ENCODE measurements at places on chromosomes 11 and 22.

DNA sequence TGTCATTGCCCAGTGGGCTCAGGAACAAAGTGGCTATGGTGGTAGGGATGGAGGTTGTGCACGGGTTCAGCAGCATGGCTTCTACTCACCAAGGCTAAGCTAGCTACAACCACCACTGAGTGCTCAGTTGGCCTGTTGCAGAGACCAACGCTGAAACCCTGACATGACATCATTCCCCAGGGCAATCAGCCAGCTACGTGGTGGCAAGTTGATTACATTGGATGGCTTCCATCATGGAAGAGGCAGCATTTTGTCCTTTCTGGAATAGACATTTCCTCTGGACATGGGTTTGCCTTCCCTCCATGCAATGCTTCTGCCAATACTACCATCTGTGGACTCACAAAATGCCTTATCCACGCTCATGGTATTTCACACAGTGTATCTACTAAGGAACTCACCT lies 634.3 kb downstream of the OPCML start:
- no peak for DNase-seq

DNA sequence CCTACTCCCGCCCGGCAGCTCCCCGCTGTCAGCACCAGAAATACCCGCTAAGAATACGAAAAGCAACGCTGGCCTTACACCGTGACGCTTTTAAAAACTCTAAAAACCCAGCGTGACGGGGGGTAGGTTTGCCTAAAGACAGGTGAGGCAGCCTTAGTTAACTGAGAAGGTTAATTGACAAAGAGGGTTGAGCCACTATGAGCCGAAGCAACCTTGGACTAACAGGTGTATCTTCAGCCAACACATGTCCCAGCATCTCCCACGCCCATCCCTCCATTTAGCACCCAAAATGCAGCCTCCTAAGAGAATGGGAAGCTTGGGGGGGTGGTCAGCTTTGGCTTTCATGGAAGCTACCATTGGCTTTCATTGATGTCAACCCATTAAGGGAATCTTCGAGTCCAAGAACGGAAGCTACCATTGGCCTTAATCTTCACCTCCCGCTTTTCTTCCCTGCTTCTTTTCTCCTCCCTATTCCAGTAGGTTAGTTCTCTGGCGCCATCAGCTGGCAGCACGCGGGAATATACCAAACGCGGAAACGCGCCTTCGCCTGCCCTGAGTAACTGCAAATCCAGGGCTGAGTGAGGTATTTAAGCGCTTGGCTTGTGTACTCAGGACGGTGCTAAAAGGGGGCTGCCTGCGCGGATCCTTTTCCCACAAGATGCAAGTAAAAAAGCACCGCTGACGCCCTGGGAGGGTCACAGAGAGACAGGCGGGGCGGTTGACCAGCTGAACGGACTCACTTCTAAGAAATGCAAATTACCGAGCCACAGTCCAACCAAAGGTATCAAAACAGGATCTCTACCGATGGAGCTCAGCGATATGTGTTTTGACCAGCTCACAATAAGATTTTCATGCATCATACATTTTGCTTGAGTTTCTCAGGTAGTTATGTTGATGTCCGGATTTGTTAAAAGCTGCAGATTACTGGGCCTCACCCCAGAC lies 38.5 kb upstream of the GLYATL1 start:
- peak; percentile 52 for DNase-seq

DNA sequence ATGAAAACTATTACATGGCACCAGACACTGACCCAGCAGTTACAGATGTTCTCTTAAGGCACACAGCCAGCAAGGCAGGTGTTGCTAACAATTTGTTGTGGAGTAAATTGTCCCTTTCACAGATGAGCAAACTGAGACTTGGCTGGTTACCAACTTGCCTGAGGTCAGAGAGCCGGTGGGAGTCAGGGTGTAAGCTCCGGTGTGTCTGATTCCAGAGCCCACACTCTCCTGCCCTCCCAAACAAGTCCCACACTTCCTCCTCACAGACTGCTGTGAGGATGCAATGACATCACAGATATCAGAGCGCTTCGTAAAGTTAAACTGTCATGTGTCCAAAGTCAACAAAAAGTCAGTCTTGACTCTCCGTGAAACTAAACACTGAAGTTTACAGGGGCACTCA lies 12.5 kb downstream of the GDPD5 start:
- DNase-seq = no peak

GRCh38 chr11:64084951-64085710 lies 49.4 kb downstream of the FLRT1 start:
- DNase-seq = no peak

- no peak for DNase-seq
These were observed 112.6 kb downstream of the C11orf91 start for GRCh38 chr11:33588056-33588455.

- no peak for DNase-seq
These were observed 64.4 kb downstream of the MYH9 start for GRCh38 chr22:36323182-36323854.

DNA sequence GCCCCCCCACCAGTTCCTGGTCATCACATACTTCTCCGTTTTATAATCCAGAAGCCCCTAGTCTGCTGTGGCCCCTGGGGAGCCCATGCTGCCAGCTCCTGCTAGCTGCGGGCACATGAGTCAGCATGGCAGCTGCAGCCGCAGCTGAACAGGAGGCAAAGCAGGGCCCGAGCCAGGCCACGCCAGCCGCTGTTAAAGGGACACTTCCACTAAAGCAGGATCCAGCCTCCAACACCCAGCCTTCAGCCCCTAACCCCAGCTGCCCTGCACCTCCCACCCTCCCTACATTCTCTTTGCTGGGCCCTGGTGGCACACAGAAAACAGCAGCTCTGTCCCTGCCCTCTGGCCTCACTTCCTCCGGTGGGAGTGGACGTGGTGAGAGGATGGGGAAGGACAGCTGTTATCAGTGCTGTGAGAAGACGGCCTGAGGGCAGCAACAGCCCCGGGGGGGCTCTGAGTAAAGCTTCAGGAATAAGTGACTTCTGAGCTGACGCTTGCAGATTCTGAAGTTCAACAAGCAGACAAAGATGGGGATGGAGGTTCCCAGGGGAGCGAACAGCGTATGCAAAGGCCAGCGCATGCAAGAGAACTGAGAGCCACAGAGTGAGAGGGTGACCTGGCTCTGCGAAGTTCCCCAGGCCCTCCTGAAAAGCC lies 688 bp upstream of the LRRC74B start:
- DNase-seq = no peak

- DNase-seq = no peak
These were observed 56.6 kb downstream of the FAM83F start for GRCh38 chr22:40051322-40051721.

DNA sequence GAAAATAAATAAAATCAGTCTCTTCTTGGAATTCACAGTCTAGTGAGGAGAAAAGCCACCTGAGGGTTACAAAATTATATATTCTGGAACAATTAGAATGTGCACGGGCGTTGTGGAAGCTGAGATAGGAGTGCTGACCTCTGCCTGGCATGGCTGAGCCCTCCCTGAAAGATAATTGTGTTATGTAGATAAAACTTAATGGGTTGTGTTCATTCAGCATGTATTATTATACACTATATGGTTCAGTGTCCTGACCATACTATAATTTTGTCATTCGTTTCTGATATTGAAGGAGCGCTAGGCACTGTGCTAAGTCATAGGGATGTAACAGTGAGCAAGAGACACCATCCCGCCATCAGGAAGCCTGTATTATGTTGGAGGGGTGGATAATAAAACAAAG lies 3.7 kb downstream of the ACAT1 start:
- DNase-seq = no peak

- no peak for DNase-seq
These were observed 107.8 kb downstream of the CD44 start for GRCh38 chr11:35246745-35247144.

DNA sequence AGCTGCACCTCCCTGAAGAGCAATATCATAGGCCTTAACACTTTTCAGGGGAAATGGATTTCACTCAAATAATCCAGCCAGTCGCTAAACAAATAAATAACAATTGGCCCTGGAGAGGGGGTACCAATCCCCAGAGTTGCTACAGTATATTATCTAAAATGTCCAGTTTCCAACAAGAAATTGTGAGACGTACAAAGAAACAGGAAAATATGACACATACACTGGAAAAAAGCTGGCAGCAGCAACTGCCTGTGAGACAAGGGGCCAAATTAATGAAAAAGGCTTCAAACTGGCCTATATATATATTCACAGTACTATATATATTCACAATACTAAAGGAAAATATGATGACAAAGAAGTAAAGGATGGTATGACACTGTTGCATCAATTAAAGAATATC lies 4.0 kb downstream of the NF2 start:
- no peak for DNase-seq

DNA sequence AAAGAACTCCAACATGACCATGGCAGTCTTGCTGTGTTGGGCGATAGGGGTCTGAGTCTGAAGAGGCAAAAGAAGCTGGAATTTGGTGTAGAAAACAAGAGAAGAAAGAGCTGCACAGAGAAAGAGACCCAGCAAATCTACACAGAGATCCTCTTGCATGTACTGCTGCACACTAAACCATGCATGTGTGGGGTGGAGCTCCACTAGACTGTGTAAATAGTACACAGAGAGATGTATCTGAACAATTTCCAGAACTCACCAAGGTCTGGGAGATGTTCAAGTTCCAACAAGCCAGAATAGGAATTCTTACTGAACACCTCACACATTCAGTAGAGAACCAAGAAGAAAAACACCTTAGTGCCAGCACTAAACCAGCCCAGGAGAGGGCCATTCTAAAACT lies 42.3 kb downstream of the CSF2RB start:
- DNase-seq = no peak

DNA sequence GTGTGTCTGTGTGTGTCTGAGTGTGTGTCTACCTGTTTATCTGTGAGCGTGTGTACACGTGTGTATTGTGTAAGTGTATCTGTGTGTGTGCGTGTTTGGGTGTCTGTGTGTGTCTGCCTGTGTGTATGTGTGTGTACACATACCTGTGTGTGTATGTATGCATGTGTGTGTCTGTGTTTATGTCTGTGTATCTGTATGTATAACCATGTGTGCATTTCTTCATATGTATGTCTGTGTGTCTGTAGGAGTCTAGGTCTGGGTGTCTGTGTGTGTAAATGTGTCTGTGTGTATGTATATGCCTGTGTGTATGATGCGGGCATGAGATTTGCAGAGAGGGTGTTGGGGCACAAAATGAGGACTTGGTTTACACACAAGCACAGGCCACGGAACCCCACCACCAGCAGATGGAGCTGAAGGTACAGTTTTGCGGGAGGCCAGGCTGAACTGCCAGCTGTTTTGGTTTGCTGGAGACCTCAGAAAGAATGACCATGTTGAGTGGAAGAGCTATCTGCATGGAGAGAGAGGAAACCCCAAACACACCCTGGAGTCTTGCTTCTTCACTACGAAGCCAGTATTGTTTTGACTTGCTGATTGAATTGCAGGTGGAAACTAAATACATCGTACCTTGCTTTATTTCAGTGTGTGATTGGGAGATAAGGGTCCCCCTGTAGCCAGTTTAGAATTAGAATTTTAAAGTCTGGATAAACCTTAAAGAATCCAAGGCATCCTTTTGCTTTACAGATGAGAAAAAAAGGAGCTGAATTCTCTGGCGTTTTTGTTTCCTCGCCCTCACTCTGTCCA lies 497.2 kb downstream of the NTM start:
- peak; percentile 2 for DNase-seq

GRCh38 chr22:50246242-50247175 lies 1.7 kb upstream of the TUBGCP6 start:
- DNase-seq = no peak

GRCh38 chr11:57410287-57410686 lies 16.6 kb downstream of the SLC43A3 start:
- no peak for DNase-seq

DNA sequence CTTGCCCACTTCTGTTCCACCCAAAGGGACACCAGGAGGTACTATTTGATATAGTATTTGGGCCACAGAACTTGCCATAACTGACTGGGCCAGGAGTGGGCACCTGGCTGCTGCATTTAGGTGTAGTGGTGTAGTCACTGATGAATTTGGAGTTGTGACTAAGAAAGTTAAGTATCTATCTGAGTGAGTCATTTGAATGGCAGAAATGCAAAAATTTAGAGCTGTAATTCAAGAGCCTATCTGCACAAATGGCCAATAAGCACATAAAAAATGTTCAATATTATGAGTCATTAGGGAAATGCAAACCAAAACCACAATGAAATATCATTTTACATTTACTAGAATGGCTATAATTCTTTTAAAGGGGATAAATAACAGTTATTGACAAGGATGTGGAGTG lies 14.7 kb downstream of the GLYATL2 start:
- DNase-seq = no peak

- no peak for DNase-seq
These were observed 97.6 kb upstream of the BID start for GRCh38 chr22:17871726-17872458.

DNA sequence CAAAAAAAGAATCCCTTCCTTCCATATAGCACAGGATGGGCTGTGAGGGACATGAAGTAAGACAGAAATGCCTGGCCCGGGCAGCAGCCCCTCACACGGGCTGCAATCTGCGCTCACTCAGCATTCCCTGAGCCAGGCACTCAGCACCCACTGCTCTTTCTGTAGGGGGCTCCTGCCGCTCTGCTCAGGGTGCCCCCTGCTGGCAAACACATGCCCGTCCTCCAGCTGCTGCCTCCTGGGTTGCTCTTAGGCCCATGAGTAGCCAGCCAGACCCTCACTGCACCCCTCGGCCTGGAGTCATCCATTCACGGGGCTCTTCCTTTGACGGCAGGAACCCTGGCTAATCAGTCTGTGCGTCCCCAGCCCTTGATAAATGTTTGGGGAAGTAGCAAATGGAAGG lies 6.9 kb downstream of the MCAT start:
- DNase-seq = peak; percentile 18

DNA sequence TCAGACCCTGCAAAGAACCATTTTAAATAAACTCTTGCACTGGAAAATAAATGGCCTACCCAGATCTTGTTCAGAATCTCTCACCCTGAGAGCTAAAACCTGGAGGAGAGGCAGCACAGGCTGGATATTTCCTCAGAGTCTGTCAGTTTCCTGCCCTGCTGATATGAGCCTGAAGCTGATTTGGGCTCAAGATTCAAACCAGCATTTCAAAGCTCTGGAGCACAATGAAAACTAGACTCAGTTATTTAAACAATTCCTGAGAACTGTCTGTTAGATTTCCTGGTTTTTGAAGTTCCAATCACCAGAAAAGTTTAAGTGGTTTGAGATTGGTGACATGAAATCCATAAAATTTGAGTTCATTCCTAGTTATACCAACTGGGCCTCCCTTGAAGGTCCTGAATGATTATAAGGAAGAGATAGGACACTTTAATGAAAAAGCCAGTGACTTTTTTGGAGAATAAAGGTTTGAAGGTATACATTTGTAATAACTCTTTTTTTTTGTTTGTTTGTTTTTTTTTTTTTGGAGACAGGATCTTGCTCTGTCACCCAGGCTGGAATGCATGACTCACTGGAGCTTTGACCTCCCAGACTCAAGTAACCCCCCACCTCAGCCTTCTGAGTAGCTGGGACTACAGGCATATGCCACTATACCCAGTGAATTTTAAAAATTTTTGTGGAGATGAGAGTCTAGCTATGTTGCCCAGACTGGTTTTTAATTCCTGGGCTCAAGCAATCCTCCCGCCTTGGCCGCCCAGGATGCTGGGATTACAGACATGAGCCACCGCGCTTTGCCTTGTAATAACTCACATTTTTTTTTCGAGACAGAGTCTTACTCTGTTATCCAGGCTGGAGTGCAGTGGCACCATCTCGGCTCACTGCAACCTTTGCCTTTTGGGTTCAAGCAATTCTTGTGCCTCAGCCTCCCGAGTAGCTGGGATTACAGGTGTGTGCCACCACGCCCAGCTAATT lies 8.0 kb upstream of the ESAM start:
- DNase-seq = no peak

- no peak for DNase-seq
These were observed 1912.0 kb upstream of the RAG2 start for GRCh38 chr11:38510041-38510440.

- DNase-seq = no peak
These were observed 327.3 kb upstream of the PITPNB start for GRCh38 chr22:28246397-28246796.

All from activated T-cell treated with anti-CD3 and anti-CD28 coated beads for 48 hours (primary cell).